ENCODE measurements at places on chromosomes 11 and 22.

- peak; percentile 70 for DNase-seq
These were observed 12.4 kb downstream of the CRELD2 start for GRCh38 chr22:49930596-49931412.

DNA sequence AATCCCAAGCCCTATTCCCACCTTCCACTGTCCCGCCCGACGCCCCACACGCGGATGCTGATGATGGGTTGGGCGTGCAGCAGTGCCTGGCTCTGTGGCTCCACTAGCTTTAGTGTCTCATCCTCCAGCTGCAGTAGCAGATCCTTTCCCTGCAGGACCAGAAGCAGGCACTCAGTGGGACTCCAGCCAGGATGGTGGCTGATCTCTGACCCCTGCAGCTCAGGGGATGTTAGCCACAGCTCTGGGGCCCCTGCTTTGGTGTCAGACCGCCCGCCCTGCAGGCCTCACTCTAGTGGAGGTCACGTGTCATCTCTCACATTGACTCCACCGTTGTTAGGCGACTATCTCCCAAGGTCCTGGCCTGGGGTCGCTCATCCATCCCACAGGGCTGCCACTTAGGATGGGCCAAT is 11.8 kb downstream of the SMPD1 start:
- DNase-seq, result no peak

GRCh38 chr11:128807909-128808308 is 59.2 kb downstream of the KCNJ1 start:
- no peak for DNase-seq

DNA sequence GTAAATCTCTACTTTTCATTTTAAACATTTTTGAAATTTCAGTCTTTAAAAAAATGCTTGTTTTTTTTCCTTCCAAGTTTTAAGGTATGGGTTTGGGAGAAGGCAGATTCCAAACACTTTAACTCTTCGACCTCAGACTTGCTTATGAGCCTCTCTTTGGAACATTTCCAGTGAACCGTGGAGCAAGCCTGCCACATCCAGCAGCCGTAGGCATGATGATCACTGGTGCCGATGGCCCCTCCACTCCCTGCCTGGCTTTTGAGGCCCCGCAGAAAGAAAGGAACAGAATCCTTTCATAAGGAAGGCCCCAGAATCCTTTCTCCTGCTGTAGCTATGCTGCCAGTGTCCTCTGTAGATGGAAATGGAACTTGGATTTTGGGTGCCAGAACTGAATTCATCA is 50.7 kb downstream of the BMAL1 start:
- no peak for DNase-seq

- peak; percentile 26 for DNase-seq
These were observed 88.3 kb downstream of the AMOTL1 start for GRCh38 chr11:94856443-94856842.

- no peak for DNase-seq
These were observed 33.4 kb downstream of the AP2A2 start for GRCh38 chr11:959027-959426.

- DNase-seq, result peak; percentile 52
These were observed 179.1 kb upstream of the E2F8 start for GRCh38 chr11:19419808-19420207.

DNA sequence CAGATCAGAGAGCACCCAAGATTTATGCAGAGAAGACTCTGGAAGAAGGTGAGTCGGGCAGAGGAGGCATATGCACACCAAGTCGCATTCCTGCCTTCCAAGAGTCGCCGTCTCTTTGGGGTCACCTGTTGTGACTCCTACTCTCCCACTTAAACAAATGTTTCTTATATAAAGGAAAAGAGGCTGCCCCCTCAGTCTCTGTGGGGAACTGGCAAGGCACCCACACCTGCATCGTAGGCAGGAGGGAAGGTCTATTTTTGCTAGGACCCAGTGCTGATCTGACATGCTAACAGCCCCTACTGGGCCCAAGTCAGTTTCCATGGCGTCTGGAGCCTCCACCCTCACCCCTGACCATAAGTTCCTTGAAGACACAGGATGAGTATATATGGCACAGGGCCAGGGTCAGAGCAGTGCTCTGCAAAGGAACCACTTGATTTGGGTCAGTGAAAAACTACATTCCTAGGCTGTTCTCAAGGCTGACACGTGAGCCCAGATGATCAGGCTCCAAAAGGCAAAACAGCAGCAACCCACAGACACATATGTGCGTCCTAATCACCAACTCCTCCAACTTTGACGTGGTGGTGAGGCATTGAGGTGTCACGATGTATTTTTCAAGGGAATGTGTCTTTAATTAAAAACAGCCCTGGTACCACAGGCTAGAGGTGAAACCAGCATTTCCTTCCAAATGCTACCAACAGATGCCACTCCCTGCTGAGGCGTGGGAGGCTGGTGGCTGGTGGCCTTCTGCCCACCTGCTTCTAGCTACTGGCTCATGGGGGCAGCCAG is 55.6 kb upstream of the CSNK2A3 start:
- no peak for DNase-seq
